Endodermal cell (in vitro differentiated cells): ENCODE measurements at places on chromosomes 3 and 15. TPM values are rescaled to one million over a fixed set of nuclear protein-coding genes. Genes with fewer than 3 reads are reported as not detected.

Gene EXD1
- not detected in 3 replicates for total RNA-seq

GRCh38 chr3:49333091-49333490 is 6.8 kb downstream of the USP4 start:
- no peak overlapping the region for H3K4me3 ChIP-seq
- H3K36me3 ChIP-seq: peaks cover 56% of the 10 kb centered on the region
- DNase-seq: no peak

- no peak overlapping the region for H3K27ac ChIP-seq
- H3K27me3 ChIP-seq: no peaks in the 10 kb centered on the region
- DNase-seq: no peak
- H3K4me1 ChIP-seq: no peaks in the 10 kb centered on the region
Measured at GRCh38 chr3:464255-464654, 267.7 kb downstream of the CHL1 start.

- H3K27me3 ChIP-seq: peaks cover 14% of the 10 kb centered on the region
- no peak overlapping the region for H3K4me3 ChIP-seq
- DNase-seq: no peak
- no peaks in the 10 kb centered on the region for H3K4me1 ChIP-seq
- H3K27ac ChIP-seq: no peak overlapping the region
- H3K36me3 ChIP-seq: no peaks in the 10 kb centered on the region
Measured at GRCh38 chr15:45454814-45455213, 67.7 kb downstream of the SLC30A4 start.

DNA sequence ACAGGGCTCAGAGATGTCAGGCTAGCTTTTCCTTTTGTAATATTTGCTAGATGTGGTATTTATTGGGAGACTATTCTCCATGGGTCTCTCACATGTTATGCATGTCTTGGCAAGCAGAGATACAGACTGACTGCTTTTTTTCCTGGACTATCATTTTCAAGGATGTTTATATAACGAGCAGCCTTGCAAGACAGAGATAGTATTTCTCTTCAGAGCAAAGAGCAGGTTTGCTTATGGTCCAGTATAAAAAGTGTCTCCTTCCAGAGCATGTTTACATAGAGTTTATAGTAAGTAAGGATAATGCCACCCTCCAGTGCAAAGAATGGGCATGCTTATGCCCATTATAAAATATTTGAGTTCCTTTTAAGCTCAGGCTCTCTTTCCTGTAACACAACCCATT is 24.6 kb downstream of the GTF2E1 start:
- H3K27ac ChIP-seq: no peak overlapping the region
- peaks cover 15% of the 10 kb centered on the region for H3K36me3 ChIP-seq
- no peaks in the 10 kb centered on the region for H3K27me3 ChIP-seq

- H3K4me1 ChIP-seq: no peaks in the 10 kb centered on the region
- no peak for DNase-seq
- no peaks in the 10 kb centered on the region for H3K36me3 ChIP-seq
- H3K27me3 ChIP-seq: no peaks in the 10 kb centered on the region
- H3K4me3 ChIP-seq: no peak overlapping the region
Measured at GRCh38 chr3:143525408-143525807, 322.9 kb downstream of the SLC9A9 start.

GRCh38 chr3:59940718-59941117 is 890.9 kb upstream of the CFAP20DC start:
- DNase-seq: no peak
- peaks cover 7% of the 10 kb centered on the region for H3K4me1 ChIP-seq
- no peak overlapping the region for H3K4me3 ChIP-seq
- no peaks in the 10 kb centered on the region for H3K27me3 ChIP-seq
- no peak overlapping the region for H3K27ac ChIP-seq

- H3K27ac ChIP-seq: no peak overlapping the region
- H3K27me3 ChIP-seq: no peaks in the 10 kb centered on the region
- no peaks in the 10 kb centered on the region for H3K36me3 ChIP-seq
- no peak for DNase-seq
- no peak overlapping the region for H3K4me3 ChIP-seq
Measured at GRCh38 chr3:89353465-89353864, 246.0 kb downstream of the EPHA3 start.

DNA sequence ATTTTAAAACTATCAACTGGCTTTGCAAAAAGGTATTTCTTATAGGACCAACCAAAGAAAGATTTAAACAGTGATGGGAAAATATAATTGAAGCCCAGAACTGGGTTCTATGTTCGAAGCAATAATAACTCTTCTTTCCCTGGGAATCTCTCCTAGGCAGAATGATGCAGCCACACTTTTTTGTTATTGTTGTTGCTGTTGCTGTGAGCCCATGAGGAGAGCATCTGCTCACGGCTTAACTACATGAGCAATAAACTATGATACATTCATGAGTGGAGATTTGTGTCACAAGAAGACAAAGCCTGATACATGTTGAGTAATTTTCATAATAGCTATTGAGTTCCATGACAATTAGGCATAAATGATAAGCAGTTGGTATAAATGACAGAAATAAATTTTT is 80.5 kb downstream of the CRTC3 start:
- no peak overlapping the region for H3K27ac ChIP-seq
- no peaks in the 10 kb centered on the region for H3K27me3 ChIP-seq
- no peak for DNase-seq
- H3K36me3 ChIP-seq: peaks cover 4% of the 10 kb centered on the region

Gene GOLGA8S
- total RNA-seq: 0.07 TPM in 1 of 2 replicates, not detected in the other

Gene ARGFX
- total RNA-seq: not detected in 3 replicates

Gene RARRES1
- 0.27 and 0.95 TPM in 2 replicates for total RNA-seq

Gene CILP
- not detected in 2 replicates for total RNA-seq
